Heart right ventricle (tissue), 16 donors: ENCODE measurements at places on chromosomes 12 and 14. TPM values are rescaled to one million over a fixed set of nuclear protein-coding genes. Genes with fewer than 3 reads are reported as not detected.

The KRT4 gene
- polyA plus RNA-seq: 2.5 TPM

The PIWIL1 gene
- polyA plus RNA-seq: 0.01 TPM

The AQP5 gene
- 2.6 TPM for polyA plus RNA-seq

The SSPN gene
- polyA plus RNA-seq: 5.9 TPM

The KLRF1 gene
- 2.3 TPM for polyA plus RNA-seq

The PROX2 gene
- polyA plus RNA-seq: not detected

The STAT2 gene
- polyA plus RNA-seq: 52.6 TPM

The MYF5 gene
- not detected for polyA plus RNA-seq

The KLRC2 gene
- polyA plus RNA-seq: 0.06 TPM

The MED13L gene
- polyA plus RNA-seq: 9.4 TPM

The TAS2R8 gene
- polyA plus RNA-seq: not detected

The RILPL1 gene
- 78.7 TPM for polyA plus RNA-seq

The OR6C2 gene
- polyA plus RNA-seq: not detected

The SMIM41 gene
- not detected for polyA plus RNA-seq

The MMP14 gene
- polyA plus RNA-seq: 27.4 TPM

The SRP54 gene
- polyA plus RNA-seq: 39.9 TPM

The KRT73 gene
- polyA plus RNA-seq: not detected

The NRL gene
- polyA plus RNA-seq: 3.3 TPM
